ENCODE measurements at places on chromosomes 4 and X.
A peak's percentile ranks its signal among the peaks of the same experiment; 100 is the strongest.

GRCh38 chr4:152014280-152014679 is 253.5 kb upstream of the GATB start:
- peak; percentile 41 for DNase-seq

- DNase-seq = no peak
These were observed 1.8 kb downstream of the PPP1R2C start for GRCh38 chrX:42776195-42776594.

DNA sequence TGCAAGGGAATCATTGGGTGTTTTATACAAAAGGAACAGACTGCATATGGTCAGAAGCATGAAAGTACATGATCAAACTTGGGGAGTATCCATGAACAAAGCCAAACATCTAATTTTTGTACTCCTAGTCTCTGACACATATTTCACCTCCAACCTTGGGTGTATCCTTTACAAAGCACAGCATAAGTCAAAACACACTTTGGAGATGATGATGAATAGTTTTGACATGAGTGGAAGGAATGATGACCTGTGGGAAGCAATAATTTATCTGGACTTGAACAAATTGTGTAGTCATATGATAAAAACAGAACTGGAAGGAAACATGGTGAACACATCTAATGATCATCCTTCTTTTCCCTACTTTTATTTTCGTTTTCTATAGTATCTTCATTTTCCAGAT is 108.7 kb upstream of the PLS3 start:
- DNase-seq = peak; percentile 15

DNA sequence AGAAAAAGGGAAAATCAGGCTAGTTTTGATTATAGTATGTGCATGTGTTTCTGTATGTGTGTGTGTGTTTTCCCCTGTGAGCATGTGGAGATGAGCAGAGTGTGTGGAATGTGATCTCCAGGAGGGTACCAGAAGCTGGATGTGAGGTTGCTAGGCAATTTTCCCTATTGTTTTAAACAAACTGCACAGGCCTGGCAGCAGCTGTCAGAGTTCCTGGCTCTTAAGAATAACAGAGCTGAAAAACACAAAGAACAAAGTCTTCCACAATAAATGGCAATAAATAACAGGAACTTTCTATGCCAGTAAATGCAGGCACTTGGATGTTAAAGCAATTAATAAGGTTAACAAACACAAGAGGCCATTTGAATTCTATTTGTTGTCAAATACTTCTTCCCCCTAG is 344.6 kb upstream of the CTSO start:
- DNase-seq = no peak
